ENCODE measurements at places on chromosomes 3 and 15.

- DNase-seq: no peak
Measured at GRCh38 chr15:31362886-31363285, 36.3 kb downstream of the KLF13 start.

DNA sequence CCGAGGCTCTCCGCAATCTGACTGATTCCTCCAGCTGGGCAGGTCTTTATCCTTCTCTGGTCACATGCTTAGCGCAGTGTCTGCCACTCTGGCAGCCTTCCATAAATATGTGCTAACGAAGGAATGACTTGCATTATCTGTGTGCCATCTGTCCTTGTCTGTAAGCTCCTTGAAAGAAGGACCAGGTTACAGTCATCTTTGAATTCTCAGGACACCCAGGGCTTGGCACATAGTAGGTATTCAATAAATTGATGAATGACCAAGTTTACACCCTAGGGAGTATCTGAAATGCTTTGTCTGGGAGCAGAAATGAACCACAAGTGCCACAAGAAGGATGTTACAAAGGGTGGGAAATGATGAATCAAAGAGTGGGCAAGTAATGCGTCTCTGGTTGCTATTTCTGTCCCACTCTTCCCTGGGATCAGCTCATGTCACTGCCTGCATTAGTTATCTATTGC lies 16.5 kb upstream of the FAM3D start:
- DNase-seq: no peak

GRCh38 chr3:155604126-155604525 lies 140.7 kb downstream of the PLCH1 start:
- no peak for DNase-seq

DNA sequence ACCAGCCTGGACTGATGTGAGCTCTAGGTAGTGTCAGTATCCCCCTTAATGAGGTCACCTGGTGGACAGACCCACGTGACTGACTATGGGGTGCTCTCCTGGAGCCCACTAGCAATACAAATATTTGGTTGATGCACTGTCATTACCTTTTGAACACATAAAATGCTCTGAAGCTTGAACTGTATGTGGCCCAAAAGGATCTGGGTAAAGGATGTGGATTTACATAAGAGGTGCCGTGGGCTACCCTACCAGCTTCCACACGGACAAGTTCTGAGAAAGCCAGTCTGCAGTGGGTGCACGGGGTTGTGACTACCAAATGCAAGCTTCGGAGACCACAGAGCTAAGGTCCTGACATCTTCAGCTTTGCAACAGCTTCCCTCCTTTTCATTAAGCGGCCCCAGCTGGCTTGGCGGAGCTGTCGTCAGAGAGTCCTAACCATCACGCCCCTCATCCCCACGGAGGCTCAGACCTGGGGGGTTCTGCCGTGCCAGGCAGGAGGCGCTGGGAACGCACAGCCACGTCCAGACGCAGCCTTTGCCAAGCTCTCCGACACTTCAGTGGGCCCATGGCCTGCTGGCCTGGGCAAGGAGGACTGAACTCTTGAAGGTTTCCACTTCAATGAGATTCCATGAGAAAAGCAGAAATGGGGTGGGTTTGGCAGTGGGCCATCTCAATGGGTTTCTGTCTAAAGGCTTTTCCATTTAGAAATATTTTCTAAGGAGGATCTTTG lies 228.3 kb downstream of the ADAMTS17 start:
- no peak for DNase-seq

DNA sequence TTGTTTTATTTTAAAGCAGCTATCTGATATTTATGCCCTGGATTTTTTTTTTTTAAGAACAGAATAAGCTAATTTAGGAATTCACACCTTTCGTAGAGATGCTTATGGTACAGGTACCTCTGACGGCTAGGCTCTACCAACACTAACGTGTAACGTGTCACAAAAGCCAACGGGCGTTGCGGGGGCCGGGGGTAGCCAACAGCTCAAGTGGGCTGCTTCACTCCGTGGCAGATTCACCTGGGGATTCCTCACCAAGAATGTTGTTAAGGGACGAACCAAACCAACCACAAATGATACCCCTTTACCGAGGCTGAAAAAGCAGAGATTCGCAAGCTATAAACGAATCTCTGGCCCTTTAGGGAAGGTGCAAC lies 1.0 kb downstream of the TMCC1 start:
- DNase-seq: no peak

DNA sequence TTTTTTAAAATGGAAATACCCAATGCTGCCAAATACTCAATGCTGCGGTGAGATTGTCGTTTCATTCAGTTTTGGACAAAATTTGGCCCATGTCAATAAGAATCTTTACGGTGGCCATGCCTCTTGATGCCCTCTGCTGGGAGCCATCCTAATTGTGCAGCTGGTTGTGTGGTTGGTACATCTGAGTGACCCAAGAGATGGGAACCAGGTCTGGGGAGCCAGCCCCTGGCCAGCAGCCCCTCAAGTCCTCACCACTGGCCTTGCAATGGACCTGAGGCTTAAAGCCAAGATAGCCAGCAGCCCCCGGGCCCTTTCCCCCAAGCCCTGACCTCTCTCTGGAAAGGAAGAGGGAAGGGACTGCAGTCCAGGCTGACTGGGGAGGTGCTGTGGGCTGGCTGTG lies 36.4 kb upstream of the ESYT3 start:
- peak; percentile 58 for DNase-seq

DNA sequence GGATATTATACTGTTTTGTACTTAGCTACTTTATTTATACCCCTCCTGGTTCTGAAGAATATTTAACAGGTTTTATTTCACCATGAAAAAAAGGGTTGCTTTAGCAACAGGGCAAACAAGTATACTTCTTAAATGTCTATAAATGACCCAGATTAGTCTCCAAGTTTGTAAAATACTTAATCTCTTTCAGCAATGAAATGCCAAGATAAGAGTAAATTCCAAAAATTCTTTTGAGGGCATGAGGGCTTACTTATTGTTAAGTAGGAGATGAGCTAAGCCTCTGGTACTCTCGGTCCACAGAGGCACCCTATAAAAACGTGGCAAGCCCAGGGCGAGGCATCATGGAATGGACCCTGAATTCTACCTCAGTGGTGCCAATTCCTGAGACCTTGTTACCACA lies 264.8 kb upstream of the NSMCE3 start:
- DNase-seq: no peak

GRCh38 chr3:78941587-78941986 lies 826.2 kb downstream of the ROBO1 start:
- no peak for DNase-seq

GRCh38 chr3:15601046-15601398 lies 347 bp downstream of the HACL1 start:
- DNase-seq: no peak

GRCh38 chr3:117486719-117487716 lies 777.4 kb downstream of the TUSC7 start:
- no peak for DNase-seq

DNA sequence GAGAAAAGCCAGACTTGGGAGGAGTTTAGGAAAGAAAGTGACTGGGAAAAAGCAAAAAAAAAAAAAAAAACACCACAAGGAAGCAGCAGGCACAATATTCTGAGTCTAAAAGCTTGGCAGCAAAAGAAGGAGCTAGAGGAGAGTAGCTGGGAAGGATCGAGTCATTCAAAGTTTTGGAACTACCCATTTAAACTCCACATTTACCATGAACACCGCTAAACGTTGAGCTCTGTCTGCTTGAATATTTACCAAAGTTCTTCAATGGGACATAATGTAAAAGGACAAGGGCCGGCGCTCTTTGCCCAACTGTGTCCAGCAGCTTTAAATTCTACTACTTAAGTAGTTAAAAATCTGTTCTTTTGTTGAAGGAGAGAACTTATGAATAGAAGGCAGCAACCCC lies 481.9 kb downstream of the FOXP1 start:
- no peak for DNase-seq

DNA sequence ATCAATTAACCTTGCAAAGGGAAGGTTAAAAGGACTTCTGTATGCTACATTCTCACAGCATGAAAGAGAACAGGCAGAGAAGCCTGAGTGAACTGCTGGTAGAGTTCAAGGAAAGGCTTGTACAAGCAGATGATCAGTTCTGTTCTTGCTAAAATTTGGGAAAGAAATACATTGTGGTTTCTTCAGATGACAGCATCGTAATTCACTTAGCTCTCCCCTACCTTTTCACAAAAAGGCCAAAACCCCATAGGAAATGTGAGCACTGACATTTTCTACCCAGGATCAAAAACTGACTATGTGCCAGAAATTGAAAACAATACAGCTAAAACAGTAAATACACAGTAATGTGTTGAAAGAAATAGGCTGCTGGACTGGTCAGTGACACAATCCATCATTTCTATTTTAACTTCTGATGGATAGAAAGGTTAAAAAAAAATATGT lies 216.4 kb downstream of the DPH6 start:
- no peak for DNase-seq

- no peak for DNase-seq
Measured at GRCh38 chr15:69748576-69749185, 296.1 kb downstream of the RPLP1 start.

GRCh38 chr15:48478581-48478980 lies 147.4 kb downstream of the DUT start:
- DNase-seq: no peak

GRCh38 chr3:85706130-85706529 lies 747.3 kb downstream of the CADM2 start:
- no peak for DNase-seq
